Activated CD4-positive, CD25-positive, alpha-beta regulatory T cell treated with anti-CD3 and anti-CD28 coated beads, Interleukin-2, amount 50 U/mL, for 72 hours (primary cell): ENCODE measurements at places on chromosomes 1 and 21.

- DNase-seq, result no peak
These were observed 154.5 kb downstream of the ST6GALNAC5 start for GRCh38 chr1:77021732-77022131.

DNA sequence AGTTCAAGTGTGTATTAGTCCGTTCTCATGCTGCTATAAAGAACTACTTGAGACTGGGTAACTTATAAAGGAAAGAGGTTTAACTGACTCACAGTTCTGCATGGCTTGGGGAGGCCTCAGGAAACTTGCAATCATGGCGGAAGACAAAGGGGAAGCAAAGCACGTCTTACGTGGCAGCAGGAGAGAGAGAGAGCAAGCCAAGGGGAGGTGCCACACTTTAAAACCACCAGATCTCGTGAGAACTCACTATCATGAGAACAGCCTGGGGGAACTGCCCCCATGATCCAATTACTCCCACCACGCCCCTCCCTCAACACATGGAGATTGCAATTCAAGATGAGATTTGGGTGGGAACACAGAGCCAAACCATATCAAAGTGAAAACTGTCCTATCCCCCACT lies 4.1 kb upstream of the MIS18A start:
- DNase-seq, result no peak

DNA sequence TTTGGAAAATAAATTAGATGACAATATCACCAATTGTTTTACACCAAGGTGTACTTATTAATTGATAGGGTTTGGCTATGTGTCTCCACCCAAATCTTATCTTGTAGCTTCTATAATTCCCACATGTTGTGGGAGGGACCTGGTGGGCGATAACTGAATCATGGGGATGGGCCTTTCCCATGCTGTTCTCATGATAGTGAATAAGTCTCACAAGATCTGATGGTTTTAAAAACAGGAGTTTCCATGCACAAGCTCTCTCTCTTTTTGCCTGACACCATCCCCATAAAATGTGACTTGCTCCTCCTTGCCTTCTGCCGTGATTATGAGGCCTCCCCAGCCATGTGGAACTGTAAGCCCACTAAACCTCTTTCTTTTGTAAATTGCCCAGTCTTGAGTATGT lies 131.0 kb upstream of the LMO4 start:
- no peak for DNase-seq

DNA sequence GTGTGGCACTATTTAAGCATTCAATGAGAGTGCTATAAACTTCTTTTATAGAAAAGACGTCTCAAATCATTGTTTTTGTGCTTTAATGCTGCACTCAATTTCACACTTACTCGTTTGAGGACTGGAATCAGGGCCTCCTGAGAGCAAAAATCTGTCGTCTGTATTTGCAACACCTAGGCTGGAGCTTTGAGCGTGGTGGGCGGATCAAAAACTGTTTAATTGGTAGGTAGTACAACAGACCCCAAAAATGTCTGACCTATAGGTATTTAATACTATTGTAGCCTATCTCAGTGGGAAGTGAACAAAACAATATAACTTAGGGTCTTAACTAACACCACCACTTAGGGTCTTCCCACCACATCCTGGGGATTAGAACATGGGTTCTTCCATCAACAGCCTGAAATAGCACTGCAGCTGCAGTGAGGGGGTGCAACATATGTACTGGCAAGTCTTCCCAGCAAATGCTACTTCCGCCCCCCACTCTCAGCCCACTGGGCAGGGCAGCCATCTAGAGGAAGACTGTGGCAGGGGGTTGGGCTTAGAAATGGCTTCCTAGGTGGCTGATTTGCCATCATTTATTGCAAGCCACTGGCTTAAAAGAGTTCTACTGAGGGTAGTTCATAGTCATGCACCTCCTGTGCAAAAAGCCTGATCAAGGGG lies 48.3 kb downstream of the CD46 start:
- DNase-seq, result no peak
